ENCODE measurements at places on chromosomes 6 and 20. TPM values are rescaled to one million over a fixed set of nuclear protein-coding genes. Genes with fewer than 3 reads are reported as not detected.

TMEM217 gene
- 0.54 TPM for total RNA-seq

CALHM4 gene
- not detected for total RNA-seq

BAK1 gene
- 46.0 TPM for total RNA-seq

DEFB112 gene
- total RNA-seq, result not detected

RIPOR2 gene
- total RNA-seq, result 0.73 TPM

NKAIN4 gene
- 5.2 TPM for total RNA-seq

C6orf58 gene
- 0.11 TPM for total RNA-seq

HIVEP1 gene
- 10.0 TPM for total RNA-seq

LRRC1 gene
- 6.1 TPM for total RNA-seq

ALDH8A1 gene
- total RNA-seq, result 0.17 TPM

CFB gene
- 3.0 TPM for total RNA-seq

FLRT3 gene
- total RNA-seq, result 2.4 TPM

COL20A1 gene
- 0.71 TPM for total RNA-seq

LPA gene
- 0.10 TPM for total RNA-seq

CITED2 gene
- total RNA-seq, result 27.0 TPM

FAM83D gene
- total RNA-seq, result 70.7 TPM

PREX1 gene
- 14.9 TPM for total RNA-seq

NEDD9 gene
- total RNA-seq, result 56.4 TPM

HLA-DQA1 gene
- not detected for total RNA-seq

MYT1 gene
- total RNA-seq, result 0.22 TPM

AP5S1 gene
- 16.2 TPM for total RNA-seq

TULP4 gene
- total RNA-seq, result 7.5 TPM

PPIL6 gene
- total RNA-seq, result 3.4 TPM

SOX12 gene
- 24.5 TPM for total RNA-seq

SYNDIG1 gene
- 1.4 TPM for total RNA-seq

LCA5 gene
- 0.93 TPM for total RNA-seq

BMP7 gene
- total RNA-seq, result 0.63 TPM

KIF25 gene
- total RNA-seq, result not detected

FRK gene
- 1.0 TPM for total RNA-seq

All from A549 treated with AZD2906 at 1 μM for 4 hours (cell line).